ENCODE measurements at places on chromosomes 7 and 10.
A peak's percentile ranks its signal among the peaks of the same experiment; 100 is the strongest.

DNA sequence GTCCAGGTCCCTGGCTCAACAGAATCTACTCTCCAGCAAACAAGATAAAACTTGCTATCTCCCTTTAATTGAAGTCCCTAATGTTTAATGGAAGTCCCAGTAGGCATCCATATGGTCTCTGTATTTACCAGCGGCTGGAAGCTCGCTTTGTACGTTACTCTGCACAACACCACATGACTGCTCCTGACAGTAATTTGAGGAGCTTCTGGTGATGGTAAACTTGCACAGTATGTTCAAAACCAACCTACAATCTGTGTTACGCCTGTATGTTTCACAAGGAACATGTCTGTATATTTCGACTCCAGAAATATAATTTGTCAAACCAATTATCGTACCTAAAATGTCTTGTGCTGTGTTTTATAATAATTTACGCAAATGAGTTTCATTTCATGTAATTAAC lies 4.4 kb upstream of the TECPR1 start:
- no peak for DNase-seq

- no peak for DNase-seq
Measured at GRCh38 chr10:126160971-126161630, 227.2 kb downstream of the ADAM12 start.

GRCh38 chr7:12896316-12896715 lies 208.9 kb downstream of the ARL4A start:
- no peak for DNase-seq

- no peak for DNase-seq
Measured at GRCh38 chr7:1325246-1325645, 92.6 kb downstream of the UNCX start.

- no peak for DNase-seq
Measured at GRCh38 chr10:125281091-125281490, 120.7 kb upstream of the CTBP2 start.

DNA sequence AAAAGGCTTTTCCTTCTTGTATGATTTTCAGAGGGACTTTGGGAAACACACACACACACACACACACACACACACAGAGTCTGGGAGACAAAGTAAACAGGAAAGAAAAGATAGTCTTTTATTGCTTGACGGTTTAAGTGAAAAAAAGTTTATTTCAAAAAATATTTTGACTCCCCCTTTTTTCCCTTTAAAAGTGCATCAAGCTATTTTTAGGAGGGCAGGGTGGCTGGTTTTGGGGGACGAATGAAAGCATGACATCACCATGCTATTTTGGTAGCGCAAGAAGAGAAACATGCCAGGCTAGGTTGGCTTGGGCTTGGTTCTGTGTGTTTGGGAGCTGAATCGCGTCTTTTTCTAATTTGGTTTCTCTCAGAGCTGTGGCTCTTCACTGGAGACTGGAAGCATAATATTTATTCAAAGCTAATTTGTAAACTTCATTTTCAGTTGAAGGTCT lies 129.2 kb downstream of the BAMBI start:
- no peak for DNase-seq

DNA sequence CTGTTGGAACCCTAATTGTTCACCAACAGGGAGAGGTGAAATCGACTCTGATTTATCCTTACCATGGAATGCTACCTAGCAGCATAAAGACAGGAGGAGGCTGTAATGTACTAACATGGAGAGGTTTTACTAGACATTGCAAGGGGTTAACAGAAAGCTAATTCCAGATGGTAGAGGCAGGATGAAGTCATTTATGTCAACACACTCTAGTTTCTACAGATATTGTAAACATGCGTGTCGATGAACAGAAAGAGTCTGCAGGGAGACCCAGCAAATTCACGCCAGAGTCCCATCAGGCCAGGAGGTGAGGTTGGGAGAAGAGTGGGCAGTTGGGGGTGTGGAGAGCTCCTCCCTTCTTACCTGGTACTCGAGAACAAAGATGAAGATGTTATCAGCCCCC lies 7.0 kb downstream of the NPC1L1 start:
- DNase-seq, result no peak

DNA sequence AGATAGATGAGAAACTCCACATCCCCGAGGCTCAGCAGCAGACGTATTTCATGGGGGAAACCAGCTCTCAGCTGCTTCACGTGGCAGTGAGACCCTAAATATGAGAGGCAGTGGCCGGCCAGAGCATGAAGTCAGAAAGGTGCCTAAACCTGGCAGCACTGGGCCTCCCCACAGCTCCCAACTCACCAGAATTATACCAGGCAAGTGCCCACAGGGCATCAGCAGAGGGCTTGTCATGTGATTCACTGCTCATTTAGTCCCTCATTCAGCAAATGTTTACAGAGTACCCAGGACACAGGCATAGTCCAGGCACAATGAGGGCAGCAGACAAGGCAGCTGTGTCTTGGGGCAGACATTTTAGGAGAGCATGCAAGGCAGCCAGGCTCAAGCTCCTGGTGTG lies 212.6 kb downstream of the PTPRN2 start:
- DNase-seq, result no peak

DNA sequence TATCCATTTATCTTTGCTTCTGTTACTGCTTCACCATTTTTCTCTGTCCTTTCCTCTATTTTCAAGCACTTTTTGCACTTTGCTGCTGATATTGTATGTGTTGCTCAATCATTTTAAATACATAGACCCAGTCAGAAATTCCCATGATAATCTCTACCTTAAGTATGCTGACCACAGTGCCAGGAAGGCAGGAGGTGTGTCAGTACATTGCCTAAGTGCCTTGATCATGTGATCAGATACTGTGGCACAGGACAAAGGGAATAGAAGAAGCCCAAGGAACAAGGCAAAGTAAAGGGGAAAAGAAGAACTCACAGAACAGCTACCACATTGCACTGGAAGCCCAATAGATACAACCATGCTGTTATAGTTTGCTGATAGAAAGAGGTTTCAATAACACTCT lies 53.7 kb upstream of the CD36 start:
- no peak for DNase-seq

- no peak for DNase-seq
Measured at GRCh38 chr10:125006921-125007426, 65.1 kb downstream of the ZRANB1 start.

DNA sequence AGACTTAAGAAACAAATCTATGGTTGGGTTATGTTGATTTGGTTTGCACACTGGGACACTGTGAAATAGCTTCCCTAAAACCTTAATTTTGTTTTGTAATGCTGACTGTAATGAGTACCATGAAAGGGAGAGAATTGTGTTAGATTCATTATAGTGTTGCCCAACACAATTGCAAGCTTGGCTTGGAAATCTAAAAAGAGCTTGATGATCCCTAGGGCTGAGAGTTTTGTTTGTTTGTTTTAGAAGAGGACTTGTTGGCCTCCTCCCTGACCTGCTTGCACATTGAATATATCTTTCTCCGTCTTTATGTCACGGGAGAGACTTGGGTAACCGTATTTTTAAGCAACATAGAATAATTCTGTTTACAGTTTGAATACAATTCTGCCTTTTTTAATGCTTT lies 410.1 kb downstream of the ARL4A start:
- no peak for DNase-seq

DNA sequence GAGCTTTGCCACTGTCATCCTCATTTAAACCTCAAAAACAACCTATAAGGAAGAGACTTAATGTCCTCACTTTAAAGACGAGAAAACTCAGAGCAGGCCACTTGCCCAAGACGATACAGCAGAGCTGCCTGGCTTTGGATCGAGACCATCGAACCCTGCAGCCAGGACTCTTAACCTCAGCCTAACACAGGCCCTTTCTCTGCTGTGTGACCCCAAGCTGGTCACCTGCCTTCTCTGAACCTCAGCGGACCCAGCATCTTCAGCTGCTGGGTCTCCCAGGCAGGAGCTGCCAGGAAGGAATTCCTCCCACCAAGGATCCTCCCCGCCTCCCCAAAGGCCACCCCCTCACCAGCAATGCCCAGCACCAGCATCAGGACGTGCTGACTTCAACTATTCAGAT lies 32.7 kb downstream of the TNRC18 start:
- DNase-seq, result no peak

- no peak for DNase-seq
Measured at GRCh38 chr7:42588876-42589275, 323.0 kb downstream of the C7orf25 start.

GRCh38 chr10:114684084-114684821 lies 26.2 kb upstream of the ABLIM1 start:
- DNase-seq, result no peak

GRCh38 chr7:95883217-95883616 lies 110.9 kb downstream of the DYNC1I1 start:
- no peak for DNase-seq

DNA sequence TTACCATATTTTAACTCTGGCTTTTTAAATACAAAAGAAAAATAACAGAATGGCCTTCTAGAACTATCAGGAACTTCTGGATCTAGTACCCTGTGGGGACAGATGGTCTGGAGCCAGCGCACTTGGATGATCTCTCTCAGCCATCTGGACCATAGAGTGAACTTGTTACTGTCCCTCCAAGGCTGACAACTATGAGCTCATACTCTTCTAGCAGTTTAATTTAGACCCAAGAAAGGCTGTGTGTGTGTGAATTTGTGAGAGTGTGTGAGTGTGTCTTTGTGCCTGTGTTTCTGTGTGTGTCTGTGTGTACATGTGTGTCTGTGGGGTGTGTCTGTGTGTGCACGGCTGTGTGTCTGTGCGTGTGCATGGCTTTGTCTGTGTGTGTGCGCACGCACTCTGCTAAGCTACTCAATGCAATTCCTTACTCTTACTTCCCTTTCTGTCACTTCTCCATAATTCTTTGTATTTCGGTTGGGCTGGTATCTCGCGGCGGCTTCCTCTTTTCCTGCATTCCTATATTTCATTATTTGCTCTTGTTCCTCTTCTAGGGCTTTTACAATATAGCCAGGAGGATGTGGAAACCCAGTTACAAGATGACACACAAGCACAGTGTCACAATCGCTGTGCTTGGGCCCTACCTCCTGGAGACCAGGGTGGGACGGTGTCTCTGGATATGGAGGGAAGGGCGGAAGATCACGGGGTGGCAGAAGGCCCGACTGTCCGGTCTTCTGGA lies 51.9 kb downstream of the IKZF1 start:
- no peak for DNase-seq

GRCh38 chr7:50957431-50957830 lies 174.7 kb upstream of the GRB10 start:
- no peak for DNase-seq

DNA sequence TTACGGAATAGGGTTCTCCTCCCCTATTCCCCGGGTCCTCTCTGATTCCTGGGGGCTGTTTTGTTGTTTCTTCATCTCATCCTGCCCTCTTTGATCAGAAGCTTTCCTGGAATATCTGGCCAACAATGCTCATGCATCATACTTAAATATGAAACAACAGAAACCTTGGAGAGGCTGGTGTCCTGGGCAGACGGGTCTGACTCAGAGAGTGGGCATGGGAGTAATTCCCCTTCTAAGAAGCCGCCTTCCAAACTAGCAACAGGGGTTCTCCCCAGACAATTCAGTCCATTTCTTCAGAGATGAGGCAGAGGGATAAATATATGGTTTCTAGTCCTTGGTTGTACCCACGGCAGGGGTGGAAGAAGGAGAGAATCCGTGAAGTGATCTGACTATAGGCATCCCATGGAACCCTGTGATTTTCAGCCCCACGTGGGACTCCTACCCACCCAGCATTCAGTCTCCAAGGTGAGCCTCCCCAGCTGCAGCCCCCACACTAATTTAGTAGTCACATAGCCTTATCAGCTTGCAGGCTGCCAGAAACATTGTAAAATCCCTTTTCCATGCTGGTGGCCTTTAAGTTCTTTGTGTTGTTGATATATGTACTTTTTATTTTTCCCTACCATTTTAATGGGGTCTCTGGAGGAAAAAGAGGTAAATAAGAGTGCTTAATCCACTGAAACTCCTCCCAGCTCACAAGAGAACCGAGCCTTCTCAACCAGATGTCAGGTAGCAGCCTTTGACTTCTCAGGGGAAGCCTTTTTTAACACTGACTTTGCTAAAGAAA lies 119.2 kb downstream of the SFMBT2 start:
- DNase-seq, result no peak

DNA sequence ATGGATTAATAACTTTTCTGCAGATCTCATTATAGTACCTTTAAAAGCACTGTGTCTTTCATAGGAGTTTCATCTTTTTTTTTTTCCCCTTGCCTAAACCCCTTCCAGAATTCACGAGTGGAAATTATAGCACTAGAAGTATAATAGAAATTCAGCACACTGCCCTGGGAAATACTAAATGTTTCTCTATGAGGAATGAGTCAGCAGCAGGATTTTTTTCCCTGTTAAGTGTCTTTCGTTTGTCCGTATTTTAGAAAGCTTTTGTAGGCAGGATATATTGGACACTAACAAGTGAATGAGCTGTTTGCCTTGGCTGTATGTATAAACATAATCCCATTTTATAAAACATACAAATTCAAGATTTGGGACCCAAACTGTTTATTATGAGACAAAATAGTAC lies 105.8 kb downstream of the EXOC4 start:
- no peak for DNase-seq

- DNase-seq, result no peak
Measured at GRCh38 chr7:16409777-16410176, 11.6 kb downstream of the CRPPA start.

DNA sequence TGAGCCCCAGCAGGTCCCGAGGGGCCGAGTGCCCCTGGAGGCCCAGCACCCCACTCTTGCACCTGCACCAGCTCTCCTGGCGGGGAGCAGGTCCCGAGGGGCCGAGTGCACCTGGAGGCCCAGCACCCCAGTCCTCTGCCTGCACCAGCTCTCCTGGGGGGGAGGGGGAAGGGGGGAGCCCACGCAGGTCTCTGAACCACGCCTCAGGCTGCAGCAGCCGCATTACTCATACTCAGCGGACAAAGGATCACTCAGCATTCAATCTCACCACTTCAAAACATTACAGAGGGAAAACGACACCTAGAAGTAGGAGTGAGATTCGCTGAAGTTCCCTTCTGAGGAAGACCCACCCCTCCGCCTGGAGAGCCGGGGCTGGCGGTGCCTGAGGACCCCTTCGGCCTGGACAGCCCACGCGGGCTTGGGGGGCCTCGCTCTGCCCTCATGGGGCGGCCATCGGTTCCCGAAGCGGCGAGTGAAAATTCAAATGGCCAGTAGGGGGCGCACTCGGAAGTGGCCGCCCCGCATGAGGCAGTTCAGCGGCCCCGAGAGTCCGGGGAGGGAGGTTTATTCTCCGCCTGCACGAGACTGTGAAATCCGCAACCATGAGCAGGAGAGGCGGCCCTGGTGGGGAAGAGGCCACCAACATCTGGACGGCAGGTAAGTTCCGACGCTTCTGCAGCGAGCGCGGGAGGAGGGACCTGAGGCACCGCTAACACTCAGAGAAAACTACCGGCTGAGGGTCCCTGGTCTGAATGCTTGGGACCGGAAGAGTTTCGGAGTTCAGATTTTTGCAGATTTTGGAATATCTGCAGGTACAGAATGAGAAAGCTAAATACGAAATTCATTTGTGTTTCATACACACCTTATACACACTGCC lies 1.1 kb upstream of the GPER1 start:
- peak; percentile 78 for DNase-seq

DNA sequence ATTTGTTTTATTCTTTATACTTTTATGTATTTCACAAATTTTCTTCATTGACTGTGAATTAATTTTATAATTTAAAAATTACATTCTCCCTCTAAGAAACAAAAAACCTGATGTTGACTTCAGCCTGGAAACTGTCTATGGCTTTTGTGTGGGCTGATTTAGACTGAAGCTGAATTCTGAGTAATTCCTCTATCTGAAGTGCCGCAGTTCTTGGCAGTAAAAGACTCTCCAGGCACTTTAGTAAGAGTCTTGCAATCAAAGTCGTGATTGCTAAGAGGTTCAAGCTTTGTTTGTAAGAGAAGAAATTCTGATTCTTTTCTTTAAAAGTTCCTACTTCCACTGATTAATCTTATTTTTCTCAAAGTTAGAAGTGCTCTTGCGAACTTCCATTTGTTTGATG lies 3.4 kb upstream of the CEP41 start:
- DNase-seq, result no peak
